GM06990 (cell line): ENCODE measurements at places on chromosomes 6 and 20.

GRCh38 chr6:170130201-170130621, 160.7 kb downstream of the DLL1 start:
- no peak for DNase-seq

- DNase-seq, result no peak
Measured at GRCh38 chr6:47483516-47483852, 5.9 kb downstream of the CD2AP start.

DNA sequence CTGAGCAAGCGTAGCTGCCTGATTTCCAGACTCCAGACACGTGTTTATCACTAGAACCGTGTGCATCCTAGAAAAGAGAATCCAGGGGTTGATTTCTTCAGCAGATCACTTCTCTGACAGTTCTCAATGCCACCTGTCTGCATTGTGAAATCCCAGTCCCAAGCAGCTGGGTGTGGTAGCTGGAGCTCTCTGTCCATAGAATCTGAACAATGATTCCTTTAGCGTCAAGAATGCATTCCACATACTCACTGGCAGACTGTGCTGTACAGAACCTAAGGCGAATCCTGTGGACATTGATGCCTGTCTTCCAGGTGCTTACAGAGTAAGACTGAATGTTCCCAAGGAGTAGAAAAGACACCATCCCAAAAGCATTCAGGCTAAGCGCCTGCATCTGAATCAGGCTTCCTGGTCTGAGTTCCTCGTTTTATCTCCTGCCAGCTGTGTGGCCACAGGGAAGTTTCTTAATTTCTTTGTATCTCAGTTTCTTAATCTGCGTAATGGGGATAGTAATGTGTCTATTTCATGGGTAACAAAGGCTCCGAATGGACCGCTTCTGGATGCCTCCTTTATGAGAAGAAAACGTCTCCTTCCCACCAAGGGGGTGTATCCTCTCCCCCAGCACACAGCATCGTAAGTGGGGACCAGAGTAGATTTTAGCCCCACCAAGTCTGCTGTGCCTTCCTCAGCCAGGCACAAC, 10.4 kb upstream of the TRAF3IP2 start:
- DNase-seq, result no peak

DNA sequence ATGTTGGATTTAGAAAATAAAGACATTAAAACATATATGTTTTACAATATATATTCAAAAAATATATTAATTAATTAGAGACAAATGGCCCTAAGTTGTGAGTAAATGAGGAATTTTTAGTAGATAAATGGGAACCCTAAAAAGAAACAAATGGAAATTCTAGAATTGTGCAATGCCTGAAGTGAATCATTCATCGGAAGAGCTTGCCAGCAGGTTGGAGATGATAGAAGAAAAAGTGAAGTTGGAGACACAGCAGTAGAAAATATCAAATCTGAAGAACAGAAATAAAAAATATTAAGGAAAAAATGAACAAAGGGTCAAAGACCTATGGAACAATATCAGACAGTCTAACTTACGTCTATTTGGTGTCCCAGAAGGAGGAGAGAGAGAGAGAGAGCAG, 109.4 kb upstream of the NEDD9 start:
- no peak for DNase-seq

- no peak for DNase-seq
Measured at GRCh38 chr6:150511313-150511712, 88.4 kb upstream of the PLEKHG1 start.

DNA sequence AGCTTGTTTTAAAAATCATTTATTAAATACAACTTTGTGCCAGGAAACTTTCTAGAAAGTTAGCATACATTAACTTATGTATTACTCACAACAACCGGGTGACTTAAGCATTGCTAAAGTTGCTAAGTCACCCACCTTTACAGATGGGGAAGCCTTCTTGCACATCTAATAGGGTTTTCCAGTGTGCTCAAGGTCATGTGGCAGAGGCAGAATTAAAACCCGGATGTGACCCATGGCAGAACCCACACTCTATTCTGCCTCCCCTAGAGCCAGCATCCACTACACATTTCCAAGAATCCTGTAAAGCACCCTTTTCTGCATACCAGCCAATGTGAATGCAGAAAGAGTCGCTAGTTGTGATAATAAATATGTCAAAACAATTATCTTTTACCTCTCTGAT, 13.4 kb downstream of the LINC00237 start:
- no peak for DNase-seq

GRCh38 chr6:37513576-37513975, 13.9 kb upstream of the CCDC167 start:
- DNase-seq, result no peak

DNA sequence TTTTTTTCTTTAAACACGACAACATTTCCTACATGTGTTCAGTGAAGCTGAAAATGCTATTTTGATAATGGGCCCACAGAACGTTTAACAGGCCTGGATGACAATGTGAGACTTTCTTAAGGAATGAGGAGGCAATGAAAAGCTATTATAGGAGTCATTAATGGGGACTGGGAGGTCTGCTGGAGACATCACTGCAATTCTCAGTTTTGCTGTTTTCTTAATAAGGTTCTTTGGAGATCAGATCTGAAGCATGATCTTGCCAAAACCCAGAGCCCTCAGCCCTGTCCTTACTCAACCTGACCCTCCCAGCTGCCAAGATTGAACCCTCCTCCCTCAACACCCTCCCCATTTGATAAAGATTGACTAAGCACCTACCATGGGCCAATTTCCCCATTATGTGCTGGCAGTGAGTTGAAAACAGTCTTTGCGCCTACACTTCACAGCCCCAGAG, 353.1 kb downstream of the MAFB start:
- DNase-seq, result no peak

DNA sequence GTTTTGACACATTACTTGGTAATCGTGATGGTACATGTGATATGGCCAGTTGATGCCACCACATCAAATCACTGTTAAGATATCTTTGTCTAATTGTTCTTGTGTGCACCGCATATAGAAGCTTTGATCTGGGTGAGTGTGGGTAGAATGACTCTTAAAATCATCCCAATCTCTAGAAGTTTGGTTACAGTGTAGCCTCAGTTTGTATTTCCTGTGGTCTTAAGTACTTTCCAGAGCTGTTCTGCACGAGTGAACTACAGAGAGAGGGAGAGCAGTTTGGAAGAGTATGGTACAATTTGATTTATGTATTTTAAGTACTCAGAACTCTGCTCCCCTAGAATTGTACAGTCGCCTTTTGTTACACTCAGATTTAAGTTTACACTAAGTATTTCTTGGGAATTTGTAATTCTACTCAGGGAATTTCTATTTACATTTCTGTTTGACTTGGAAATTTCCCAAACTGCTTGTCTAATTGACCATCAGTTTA, 37.5 kb downstream of the SNX9 start:
- no peak for DNase-seq

DNA sequence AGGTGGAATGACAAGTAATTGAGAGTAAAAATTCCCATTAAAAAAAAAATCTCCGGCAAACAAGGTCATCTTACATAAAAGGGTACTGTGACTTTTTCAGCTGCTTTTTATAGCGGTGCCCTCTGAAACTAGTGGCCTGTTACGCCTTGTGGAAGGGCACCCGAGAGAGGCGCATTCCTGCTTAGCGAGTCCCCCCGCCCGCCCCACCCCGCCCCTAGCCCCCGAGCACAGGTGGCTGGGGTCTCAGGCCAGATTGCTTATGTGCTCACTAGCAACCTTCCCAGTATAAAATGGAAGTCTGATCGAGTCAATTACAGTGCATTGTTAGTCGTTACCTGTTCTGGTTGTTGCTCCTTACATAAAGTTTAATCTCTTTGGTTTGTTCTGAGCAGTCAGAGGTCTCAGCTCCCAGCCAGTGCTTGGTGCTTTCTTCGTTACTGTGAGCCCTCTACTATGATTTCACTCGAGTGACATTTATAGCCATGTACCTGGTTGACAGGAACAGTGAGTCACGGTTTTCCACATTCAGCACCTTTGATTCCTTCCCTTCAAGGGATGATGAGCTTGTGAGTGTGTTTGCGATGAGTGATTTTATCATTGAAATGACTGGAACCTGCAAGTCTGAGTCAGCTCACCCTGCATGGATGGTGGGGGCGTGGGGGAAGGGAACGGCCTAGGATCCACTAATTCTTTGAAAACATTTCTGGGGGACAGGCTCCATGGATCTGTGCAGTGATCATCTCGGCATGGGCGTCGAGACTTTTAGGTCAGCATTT, 47.6 kb downstream of the ZDHHC14 start:
- DNase-seq, result no peak

- DNase-seq, result no peak
Measured at GRCh38 chr20:32213870-32214269, 6.2 kb downstream of the POFUT1 start.

DNA sequence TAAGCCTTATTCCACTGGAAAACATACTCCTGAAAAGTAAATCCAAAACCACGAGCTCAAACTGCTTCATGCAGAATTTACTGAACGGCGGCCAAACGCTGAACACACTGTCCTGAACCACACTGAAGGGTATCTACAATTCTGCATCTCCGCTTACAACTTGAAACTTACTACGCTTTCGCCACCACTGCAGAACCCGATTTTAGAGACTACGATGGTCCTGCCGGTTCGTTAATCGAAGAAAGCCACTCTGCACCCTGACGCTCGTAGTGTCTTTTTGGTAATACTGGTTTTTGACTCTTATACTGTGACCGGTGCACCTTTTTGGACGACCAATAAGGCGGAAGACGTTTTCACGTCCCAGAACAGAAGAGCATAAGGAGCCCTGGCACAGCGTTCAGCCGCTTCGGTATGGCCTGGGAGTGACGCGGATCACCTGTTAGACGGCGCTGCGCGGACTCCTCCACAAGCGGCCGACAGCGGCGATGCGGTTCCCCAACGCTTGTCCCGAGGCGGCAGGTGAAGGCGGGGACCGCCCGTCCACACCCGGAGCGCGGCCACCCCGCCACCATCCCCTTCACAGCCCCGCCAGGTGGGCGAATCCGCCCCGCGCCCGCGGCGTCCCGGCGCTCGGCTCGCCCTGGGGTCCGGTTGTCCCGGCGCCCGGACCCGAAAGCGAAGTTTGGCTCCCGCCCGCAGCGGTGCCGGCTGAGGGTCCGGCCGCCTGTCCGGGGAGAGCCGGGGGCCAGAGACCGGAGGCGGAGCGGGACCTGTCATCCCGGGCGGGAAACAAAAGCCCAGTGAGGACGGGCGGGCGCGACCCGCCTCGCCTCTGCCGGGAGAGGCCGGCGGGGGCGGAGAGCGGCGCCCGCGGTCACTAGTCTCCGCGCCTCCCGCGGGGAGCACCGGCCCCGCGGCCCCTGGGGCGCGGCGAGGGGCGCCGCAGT, 784 bp downstream of the FKBP5 start:
- DNase-seq, result peak; percentile 72

DNA sequence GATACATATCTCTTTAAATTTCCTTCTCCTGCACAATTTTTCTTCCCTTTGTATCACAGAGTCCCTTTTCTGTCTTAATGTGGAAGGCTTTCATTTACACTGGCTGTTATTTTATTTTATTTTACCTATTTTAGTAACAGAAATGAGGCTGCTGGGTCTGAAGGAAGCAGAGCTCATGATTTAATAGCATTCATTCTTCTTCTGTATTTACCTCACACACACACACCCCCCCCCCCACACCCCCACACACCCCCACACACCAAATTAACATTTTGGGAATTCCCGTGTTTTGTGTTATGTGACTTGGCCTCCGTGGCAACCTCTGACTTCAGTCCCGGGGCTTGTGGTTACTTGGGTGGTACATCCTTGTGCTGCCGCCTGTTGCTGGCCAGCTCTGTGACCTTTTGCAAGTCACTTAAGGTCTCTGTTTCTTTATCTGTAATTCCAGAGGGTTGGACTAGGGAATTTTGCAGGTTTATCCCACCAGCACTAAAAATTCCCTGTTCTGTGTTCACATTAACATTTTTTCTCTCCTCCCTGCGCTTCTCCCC, 108.8 kb downstream of the TIAM2 start:
- no peak for DNase-seq

- no peak for DNase-seq
Measured at GRCh38 chr6:161462148-161462547, 188.3 kb upstream of the AGPAT4 start.

- no peak for DNase-seq
Measured at GRCh38 chr6:166925141-166925996, 31.0 kb downstream of the RNASET2 start.

- no peak for DNase-seq
Measured at GRCh38 chr6:97850458-97851212, 567.6 kb upstream of the MMS22L start.

GRCh38 chr6:26124781-26125685, 37.8 kb downstream of the HFE start:
- peak; percentile 39 for DNase-seq

DNA sequence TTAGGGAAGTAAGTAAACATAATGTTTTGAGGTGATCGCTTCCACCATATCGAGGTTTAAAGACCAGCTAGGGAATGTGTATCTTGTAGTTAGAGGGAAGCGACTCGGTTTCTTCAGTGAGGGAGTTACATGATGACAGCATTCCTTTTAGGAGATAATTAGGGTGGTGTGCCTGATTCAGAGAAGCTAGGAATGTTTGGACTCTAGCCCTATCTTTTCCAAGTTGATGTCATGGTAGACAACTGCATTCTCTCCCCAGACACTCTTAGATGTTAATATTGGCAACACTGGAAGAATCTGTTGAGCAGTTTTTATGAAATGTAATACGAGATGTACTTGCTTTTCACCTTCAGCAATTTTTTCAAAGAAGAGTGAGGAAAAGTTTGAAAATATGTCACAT, 12.9 kb upstream of the HIVEP1 start:
- no peak for DNase-seq

DNA sequence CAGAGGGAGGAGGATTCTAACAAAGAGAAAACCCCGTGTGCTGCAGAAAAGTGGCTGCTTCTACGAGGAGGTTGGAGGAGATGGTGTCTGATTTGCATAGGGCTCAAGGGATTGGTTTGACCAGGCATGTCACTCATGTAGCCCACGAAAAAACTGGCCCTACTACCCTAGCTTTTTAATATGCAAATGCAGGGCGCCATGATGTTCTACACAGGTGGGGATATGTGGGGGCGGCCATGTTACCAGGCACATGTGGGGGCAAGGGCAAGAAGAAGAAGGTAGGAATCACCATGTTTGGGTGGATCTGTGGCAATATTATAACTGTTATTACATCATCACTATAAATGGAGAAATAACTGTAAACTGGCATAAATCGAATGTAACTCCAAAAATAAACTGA, 9.9 kb downstream of the KIAA1755 start:
- no peak for DNase-seq
